ENCODE measurements at places on chromosomes 6 and 20. TPM values are rescaled to one million over a fixed set of nuclear protein-coding genes. Genes with fewer than 3 reads are reported as not detected.

DNA sequence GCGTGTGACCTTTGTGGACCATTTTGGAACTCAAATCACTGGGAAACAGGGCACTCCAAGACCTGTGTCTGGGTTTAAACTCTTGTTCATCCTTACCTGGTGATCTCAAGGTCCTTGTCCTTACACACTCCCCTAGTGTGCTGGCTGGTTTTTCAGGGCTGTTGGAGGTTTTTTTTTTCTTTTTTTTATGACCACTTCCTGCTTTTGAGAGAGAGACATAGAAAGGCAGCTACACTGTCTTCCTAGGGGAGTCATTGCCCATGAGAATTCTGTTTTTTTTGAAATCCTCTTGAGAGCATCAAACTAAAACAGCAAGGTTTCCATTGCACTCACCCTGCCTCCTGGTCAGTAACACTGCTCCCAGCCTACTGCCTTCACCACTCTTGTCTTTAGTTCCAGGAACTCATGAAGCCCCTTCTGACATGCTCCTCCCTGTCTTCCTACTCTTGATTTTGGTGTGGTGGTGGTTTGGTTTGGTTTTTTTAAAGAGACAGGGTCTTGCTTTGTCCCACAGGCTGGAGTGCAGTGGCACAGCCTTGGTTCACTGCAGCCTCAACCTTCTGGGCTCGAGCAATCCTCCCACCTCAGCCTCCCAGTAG, 28.6 kb downstream of the PRPH2 start:
- no peak for DNase-seq

- no peak for DNase-seq
These were observed 203.9 kb upstream of the PRDM1 start for GRCh38 chr6:105882121-105882803.

C4A gene
- 9.3 TPM for total RNA-seq

DNA sequence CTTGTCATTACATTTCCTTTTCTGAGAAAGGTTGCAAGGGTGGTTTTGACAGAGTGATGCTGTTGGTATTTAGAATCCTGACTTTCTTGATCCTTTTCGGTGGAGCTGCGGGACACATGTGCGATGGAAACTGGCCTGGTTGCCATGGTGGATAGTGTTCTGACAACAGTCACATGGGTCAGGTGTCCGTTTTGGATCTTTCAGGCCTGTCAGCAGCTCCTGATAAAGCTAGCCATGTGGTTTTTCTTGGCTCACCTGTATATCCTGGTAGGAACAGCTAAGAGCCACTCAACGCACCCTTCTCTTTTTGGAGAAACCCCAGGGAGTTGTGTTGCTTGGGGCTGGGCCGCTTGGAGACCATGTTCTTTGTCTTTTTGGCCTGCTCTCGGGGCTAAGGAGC, 177.4 kb downstream of the MTFR2 start:
- no peak for DNase-seq

DNA sequence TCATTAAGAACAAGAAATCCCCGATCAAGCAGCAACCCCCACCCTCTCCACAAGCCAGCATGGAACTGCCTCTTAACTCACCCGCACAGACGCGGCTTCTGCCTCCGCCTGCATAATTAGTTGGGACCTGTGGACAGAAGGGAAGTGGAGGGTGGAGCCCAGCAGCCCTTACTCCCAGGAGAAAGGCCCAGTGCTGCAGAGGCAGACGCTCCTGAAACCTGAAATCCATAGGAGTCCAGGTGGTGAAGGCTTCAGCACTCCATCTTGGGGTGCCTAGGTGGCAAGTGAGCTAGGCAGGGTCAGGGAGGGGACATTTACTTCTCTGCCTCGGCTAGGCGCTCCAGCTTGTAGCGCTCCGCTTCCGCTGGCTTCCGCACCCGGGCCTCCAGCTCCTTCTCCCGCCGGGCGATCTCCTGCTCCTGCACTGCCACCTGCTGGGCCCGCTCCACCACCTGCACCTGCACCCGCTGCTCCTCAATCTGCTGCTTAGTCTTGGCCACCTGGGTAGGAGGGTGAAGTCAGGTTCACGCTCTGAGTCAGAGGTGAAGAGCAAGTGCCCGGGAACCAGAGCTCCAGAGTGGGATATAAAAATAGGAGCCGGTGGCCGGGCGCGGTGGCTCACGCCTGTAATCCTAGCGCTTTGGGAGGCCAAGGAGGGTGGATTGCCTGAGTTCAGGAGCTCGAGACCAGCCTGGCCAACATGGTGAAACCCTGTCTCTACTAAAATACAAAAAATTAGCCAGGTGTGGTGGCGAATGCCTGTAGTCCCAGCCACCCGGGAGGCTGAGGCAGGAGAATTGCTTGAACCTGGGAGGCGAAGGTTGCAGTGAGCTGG, 10.7 kb downstream of the TUBB start:
- peak; percentile 85 for DNase-seq

- DNase-seq: peak; percentile 50
These were observed 15.0 kb downstream of the OR2B3 start for GRCh38 chr6:29071831-29072723.

GRCh38 chr20:62799873-62800272, 3.6 kb downstream of the MRGBP start:
- DNase-seq: no peak

- no peak for DNase-seq
These were observed 4.9 kb downstream of the BPIFB1 start for GRCh38 chr20:33287884-33288283.

GRCh38 chr20:39468703-39469102, 506.6 kb downstream of the DHX35 start:
- no peak for DNase-seq

SCP2D1 gene
- not detected for total RNA-seq

DNA sequence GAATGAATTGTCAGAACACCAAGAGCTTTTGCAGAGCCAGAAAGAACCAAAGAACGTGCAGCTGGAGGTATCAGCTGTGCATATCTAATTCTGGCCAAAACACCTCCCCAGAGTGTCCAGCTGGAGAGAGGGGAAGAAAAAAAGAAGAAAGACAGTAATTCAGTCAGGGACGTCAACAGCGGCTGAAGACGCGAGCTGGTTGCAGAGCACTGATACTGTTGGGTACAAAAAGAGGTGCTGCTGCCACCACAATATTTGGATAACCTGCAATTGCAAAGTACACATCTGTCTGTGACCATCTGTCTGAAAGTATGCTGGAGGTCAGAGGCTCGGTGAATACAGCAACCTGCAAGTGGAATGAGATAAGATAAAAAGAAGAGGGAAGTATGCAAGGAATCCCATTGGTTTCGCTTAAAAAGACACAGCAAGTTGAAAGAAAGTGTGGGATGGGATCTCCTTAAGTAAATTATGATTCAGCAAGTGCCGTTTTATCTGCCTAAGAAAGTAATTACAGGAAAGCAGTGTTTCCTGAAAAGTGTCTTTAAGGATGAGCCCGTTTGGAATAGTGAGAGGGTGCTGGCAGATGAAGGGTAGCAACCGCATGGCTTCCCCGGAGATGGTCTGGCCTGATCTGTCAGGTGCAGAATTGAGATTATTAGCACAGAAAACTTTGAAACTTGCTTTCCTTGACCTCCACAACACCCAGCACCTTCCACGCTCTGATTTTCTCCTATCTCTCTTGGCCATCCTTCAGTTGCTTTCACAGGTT, 189.9 kb upstream of the PRDM1 start:
- DNase-seq: no peak

- no peak for DNase-seq
These were observed 279.2 kb upstream of the CNR1 start for GRCh38 chr6:88445188-88445965.

DNA sequence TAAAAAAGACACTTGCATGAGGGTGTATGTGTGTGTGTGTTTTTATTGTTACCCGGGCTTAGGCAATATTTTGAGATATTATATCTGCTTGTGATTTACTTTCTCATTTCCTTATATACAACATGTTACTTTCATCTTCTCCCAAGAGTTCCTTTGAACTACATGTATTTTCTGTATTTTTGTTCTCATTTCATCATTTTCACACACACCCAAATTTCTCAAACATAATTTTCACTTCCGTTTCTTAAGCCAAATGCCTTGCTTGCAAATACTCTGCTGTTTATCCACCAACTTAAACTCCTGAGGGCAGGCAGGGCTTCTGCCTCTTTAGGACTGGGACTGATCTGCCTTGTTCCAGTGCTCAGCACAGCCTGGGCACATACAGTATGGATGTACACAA, 69.3 kb upstream of the FYN start:
- DNase-seq: no peak

- DNase-seq: no peak
These were observed 170.0 kb downstream of the GRM4 start for GRCh38 chr6:33975661-33976436.

GRCh38 chr6:140782941-140783340, 1349.8 kb upstream of the GJE1 start:
- no peak for DNase-seq

DNA sequence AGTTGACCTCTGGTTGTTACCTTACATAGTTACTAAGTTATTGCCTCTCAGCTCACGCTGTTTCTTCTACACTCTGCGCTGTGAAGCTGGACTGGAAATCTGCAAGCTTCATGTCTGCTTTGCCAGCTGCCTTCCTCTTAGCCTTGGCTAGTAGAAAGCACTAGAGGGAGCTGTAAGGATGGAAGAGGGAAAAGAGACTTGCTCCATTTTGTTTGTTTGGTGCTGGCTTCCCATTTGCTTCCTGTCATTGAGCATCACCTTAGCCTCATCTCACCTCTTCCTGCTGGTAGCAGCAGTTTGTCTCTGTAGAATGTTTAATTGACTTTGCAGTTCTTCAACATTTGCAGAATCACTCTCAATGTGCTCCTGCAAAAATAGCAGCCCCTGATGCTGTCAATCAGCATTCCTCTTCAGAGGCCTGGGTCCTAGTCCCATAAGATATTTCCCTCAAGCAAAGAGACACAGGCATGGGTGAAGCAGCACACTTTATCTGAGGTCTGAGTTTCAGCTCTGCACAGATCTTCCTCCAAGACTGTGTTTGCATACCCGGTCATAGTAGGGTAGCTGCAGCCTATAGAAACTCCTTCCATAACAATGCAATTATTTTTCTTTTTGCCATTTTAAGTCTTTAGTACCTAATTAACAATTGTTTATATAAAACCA, 302.2 kb upstream of the EPHA7 start:
- DNase-seq: peak; percentile 19

MEA1 gene
- total RNA-seq: 42.7 TPM

BHLHE23 gene
- 23.9 TPM for total RNA-seq
